Activated naive CD4-positive, alpha-beta T cell (primary cell): ENCODE measurements at places on chromosomes 5 and 9.
A peak's percentile ranks its signal among the peaks of the same experiment; 100 is the strongest.

DNA sequence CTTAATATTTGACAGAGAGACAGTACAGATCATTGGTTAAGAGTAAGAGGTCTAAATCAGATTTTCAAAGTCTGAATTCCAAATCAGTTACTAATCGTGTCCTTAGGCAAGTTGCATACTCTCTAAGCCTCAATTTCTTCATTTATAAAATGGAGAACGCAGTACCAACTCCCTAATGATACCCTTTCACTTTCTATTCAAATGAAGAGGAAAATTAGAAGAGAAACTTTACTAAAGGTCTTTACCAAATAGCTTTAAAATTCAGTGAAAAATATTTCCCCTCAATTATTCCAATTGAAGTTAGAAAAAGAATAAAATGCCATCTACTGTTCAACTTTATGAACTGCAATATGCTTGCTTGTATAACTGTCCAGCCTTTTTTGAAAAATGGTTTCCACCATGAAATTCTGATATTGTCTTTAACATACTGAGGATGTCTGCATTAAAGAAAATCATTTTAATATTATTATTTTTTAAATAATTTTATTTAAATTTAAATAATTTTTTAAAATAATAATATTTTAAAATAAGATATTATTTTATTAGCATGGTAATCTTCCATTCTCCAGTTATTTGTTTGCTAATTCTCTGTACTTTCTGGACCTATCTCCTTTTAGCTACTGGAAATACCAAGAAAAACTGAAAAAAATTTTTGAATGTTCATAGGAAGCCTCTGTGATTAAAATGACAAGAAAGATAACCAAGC is 36.0 kb downstream of the POC5 start:
- no peak for DNase-seq

GRCh38 chr5:14420101-14420811 is 161.3 kb upstream of the OTULINL start:
- DNase-seq, result no peak

GRCh38 chr9:29796291-29796952 is 2223.1 kb upstream of the C9orf72 start:
- no peak for DNase-seq

DNA sequence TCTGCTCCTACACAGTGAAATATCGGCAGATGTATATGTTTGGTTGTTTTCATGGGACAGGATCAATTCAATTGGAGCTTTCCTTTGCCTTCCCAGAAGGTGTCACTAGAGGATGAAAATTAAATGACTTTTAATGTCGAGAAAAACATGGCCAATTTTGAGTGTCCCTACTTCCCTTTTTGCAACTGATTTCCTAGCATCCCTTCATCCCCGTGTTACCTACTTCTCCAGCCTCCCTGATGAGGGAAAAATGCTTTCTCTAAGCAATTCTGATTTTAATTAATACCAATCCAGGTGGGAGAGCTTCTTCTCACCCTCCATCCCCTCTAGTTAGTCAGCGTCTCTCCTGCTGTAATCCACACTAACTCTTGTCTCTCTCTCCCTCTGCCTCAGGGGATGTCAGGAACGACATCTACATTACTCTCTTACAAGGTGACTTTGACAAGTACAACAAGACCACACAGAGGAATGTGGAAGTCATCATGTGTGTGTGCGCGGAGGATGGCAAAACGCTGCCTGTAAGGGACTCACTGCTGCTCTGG is 64.9 kb downstream of the DOCK2 start:
- DNase-seq, result no peak

- no peak for DNase-seq
Observed at GRCh38 chr5:116528519-116529234, 45.9 kb downstream of the SEMA6A start.

DNA sequence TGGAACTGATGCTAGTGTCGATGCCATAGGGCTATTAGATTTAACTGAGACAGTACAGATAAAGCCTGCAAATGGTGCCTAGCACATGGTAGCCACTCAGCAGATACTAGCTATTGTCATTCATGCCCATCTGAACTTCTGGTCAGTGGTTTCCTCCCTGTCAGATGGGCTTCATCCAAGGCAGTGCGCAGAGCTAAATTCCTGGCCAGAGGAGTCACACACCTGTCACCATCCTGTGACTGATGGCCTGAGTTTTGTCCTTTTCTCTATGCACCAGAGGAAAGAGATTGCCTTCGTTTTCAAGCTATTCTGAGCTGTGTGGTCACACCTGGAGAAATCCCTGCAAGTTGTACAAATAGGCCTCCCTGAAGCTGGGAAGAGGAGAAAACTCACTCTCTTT is 34.7 kb downstream of the MSX2 start:
- DNase-seq, result no peak

DNA sequence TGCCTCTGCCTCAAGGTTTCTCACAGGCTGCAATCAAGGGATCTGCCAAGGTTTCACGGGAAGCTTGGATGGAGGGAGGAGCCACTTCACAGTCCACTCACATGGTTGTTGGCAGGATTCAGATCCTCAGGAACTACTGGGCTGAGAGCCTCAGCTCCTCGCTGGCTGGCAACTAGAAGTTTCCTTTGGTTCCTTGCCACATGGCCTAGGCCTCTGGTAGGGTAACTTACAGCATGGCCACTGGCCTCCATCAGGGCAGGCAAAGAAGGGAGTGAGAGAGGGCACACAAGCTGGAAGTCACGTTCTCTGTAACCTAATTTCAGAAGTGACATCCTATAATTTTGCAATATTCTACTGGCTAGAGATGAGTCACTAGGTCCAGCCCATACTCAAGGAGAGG is 32.2 kb downstream of the SPOCK1 start:
- no peak for DNase-seq

DNA sequence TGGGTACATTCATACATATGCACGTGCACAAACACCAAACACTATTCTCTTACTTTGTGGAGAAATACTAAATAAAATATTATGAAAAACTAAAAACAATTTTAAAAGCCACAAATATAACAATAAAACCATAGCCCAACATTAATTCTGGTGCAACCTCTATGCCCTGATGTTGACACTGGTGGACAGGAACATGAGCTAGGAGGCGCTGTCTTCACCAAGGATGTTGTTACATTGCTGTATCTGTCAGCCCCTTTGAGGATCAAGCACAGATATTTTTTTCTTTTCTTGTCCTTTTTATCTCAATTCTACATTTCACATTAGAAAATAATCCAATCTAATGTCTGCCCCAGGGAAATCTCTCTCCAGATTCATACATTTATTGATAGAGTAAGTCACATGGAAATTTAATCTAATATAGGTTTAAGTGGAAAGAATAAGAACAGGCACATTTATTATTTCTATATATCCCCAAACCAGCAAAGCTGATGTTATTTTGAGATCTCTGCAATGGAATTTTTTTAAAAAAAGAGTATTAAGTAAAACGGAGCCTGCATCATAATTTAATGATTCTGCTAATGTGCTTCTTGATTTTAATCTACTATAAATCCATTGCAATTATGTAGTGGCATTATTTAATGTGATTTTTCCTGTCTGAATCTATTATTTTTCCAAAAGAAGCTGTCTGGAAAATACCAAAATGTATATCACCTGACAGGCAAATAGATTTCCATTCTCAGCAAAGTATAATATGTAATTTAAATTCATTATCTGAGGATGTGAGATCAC is 716.5 kb downstream of the MTRR start:
- DNase-seq, result no peak

DNA sequence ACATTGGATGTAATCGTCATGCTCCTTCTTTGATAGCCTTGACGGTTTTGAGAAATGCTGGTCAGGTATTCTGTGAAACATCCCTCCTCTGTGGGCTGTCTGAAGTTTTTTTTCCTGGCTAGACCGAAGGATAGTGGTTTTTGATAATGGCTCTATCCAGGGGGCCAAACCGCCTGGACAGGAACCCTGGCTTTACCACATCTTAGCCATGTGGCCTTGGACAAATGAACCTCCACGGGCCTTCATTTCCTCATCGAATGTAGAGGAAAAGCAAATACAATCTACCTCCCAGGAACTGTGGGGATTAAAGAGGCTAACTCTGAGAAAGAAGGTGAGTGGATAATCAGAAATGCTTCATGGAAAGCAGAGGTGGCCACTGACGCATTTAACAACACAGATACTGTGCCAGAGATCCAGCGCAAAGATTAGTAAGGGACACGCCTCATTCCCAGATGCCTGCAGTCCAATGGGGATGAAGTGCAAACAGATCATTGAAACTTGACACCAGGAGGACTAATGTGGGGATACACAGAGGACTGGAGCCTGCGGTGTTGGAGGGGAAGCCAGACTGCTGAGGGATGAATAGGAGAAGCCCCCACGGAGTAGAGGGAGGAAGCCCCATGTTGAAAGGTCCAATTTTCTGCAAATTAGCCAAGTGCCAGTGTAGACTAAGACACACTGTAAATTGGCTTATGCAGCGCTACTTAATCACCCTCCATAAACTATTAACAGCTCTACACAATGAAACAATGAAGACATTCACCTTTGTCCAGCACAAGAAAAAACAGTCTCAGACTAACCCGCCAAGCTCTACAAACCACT is 41.6 kb downstream of the MYO10 start:
- DNase-seq, result no peak

DNA sequence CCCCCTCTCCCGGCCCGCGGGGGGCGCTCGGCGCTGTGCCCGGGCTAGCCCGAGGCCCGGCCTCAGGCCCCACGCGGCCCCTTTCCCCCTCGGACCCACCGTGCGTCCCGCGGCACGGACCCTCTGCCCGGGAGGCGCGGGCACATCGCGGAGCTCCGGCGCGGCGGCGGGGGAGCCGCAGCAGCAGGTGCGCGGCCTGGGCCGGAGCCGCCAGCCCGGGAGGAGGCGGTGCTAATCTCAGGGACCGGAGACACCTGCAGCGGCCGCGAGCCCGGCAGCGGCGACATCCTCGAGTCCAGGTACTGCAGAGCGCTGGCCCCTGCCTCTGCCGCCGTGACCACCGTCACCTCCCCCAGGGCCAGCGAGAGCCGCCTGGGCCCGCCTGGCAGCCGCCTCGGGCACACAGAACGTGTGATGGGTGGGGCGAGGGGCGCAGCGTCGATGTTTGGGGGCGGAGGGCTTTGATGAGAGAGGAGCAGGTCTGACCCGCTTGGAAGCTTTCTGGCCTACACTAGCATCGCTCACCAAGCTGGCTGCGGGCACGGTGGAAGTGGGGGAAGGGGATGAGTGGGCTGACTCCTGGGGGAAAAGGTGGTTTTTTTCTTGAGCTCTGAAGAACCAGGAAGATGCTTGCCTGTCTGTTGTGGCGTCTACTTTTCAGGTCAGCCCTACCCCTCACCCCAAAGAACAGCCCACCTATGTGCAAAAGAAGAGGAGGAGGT is 524 bp downstream of the CYFIP2 start:
- peak; percentile 9 for DNase-seq

GRCh38 chr5:80198399-80198798 is 57.4 kb downstream of the SERINC5 start:
- no peak for DNase-seq

DNA sequence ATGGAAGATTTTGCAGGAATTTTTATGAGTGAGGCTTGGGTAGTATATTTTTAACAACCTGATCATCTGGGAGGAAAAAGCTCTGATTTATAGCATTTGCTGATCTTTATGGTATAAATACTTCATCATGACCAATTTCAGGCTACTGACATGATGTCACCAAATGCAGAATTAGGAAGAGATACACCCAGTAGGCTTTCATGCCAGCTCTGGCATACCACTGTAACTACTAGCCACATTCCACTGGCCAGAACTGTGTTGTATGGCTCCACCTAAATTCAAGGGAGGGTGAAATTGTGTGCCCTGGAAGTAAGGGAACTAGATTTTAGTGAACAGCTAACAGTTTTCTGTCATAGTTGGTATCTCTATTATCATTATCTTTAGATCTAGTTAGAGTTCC is 17.6 kb downstream of the AP3S1 start:
- DNase-seq, result no peak

DNA sequence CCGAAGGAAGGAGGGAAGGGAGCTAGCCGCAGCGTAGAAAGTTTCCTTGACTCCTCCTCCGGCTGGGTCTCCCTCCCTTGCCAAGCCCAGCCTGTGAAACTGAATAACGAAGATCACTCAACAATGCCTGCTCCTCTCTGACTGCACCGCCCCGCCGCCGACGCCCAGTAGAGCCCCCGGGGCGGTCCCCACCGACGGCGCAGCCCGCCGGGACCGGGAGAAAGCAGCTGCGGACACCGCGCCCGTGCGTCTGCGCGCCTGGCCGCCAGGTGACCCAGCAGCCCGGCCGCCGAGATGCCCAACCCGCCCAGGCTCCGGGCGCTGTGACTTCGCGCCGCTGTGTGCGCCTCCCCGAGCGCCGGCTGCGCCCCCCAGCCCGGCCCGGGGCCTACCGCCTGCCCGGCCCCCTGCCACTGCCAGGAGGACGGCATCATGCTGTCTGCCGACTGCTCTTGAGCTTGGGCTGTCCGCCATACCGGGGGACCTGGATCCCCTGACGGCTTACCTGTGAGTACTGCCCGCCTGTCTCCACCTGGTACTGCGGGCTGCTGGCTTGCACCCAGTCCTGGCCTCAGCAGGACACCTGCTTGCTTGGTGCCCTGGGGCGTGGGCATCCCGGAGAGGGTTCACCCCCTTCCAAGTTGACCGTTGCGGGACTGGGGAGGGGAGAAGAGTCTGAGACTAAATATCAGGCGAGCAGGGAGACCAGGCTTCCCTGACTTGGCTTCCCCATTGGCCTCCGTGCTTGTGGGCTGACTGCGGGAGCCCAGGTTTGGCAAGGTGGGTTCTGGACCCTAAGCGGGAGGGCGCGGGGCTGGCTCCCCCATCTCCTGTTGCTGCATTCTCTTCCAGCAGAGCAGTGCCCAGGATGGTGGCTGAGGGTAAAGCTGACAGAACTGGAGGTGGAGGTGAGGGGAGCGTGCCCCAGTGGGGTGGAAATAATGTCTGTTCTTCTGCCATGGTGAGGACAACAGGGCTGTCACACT is 26.2 kb upstream of the SPTLC1 start:
- DNase-seq, result no peak

GRCh38 chr5:107969847-107970246 is 299.1 kb upstream of the EFNA5 start:
- DNase-seq, result no peak

- DNase-seq, result no peak
Observed at GRCh38 chr5:87120518-87121303, 147.0 kb upstream of the RASA1 start.

DNA sequence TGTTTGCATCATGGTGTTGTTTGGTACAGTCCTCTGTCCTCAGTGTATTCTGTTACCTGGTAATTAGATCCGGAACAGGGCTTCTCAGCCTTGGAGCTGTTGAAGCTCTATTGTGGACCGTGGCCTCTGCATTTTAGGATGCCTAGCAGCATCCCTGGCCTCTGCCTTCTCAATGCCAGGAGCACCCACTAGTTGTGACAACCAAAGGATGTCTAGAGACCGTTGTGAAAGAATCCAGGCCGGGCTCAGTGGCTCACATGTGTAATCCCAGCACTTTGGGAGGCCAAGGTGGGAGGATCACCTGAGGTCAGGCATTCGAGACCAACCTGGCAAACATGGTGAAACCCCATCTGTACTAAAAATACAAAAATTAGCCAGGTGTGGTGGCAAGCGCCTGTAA is 159.6 kb downstream of the CACNA1B start:
- DNase-seq, result no peak

- DNase-seq, result no peak
Observed at GRCh38 chr5:132265336-132266030, 8.0 kb downstream of the PDLIM4 start.
